ENCODE measurements at places on chromosomes 7 and 10. TPM values are rescaled to one million over a fixed set of nuclear protein-coding genes. Genes with fewer than 3 reads are reported as not detected.

MAGI2 gene
- total RNA-seq = not detected

DNA sequence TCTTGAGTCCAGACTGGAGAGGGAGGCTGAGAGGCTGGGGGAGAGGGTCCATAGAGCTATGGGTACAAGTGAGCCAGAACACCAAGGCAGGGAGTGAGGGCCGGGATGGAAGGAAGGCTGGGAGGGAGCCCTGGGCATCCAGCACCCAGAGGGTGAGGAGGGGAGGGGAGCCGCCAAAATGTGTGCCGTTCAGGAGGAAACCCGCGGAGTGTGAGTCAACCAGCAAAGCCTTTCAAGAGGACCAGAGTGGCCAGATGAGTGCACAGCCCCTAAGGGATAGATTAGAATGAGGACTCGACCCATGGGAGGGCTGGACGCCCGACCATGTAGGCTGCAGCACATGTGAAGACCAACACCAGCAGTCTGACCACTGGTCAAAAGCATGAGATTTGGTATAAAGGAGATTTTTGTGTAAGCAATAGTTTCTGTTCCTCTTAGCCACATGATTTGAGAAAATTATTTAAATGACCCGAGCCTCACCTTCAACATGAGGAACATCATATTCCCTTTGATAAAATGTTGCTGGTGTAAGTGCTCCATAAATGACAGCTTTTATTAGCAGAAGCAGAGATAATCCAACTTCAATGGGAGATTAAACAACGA is 179.7 kb upstream of the GRB10 start:
- no peak for DNase-seq

GHRHR gene
- not detected for total RNA-seq

- DNase-seq = no peak
Measured at GRCh38 chr10:28326516-28327490, 23.9 kb upstream of the MPP7 start.

DNA sequence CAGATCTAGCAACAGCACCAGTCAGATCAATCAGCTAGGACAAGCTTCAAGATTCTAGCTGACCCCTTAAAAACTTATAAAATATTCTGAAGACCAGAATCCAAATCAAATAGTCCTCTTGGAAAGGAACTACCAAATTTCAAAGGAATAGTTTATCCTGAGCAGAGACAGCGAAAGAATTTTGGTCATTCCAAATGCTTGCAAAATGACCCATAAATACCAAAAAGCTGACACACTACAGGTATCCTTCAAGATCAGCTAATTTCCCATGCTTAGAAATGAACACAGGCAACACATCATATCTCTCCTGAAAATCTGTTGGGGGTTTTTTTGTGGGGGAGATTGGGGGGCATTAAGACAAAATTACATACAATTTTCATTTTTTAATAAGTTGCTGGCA is 78.8 kb downstream of the PDSS1 start:
- DNase-seq = no peak

DNA sequence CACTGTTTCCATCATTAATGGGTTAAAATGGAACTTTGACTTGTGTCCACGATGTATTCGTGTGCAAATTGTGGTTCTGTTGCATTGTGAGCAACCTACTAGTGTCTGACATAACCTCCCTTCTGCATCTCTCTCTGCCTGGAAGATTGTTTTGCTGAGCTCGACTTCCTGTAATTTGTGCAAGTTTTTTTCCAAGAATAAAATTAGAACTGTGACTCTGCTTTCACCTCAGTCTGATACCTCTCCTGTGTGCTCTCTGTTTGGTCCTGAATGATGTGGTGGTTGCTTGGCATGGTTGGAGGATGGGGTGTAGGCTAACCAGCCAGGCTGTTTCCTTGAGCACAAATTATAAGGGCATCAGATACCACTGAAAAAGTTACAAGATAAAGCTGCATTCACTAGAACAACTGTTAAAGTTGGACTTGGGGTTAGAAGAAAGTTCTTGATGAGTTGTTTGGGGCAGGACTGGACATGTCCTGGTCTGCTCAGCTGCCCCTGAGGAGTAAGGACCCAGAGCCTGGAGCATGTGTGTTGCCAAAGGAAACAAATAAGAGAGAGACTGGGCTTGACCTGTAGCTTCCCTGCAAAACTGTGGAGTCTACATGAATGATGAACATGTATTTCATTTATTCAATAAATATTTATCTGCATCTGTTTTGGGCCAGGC is 1.9 kb upstream of the VOPP1 start:
- DNase-seq = peak; percentile 33

- DNase-seq = no peak
Measured at GRCh38 chr10:72375173-72375572, 20.5 kb upstream of the DNAJB12 start.

CHRM2 gene
- total RNA-seq = not detected

- no peak for DNase-seq
Measured at GRCh38 chr10:112649006-112649821, 202.2 kb downstream of the VTI1A start.

DNA sequence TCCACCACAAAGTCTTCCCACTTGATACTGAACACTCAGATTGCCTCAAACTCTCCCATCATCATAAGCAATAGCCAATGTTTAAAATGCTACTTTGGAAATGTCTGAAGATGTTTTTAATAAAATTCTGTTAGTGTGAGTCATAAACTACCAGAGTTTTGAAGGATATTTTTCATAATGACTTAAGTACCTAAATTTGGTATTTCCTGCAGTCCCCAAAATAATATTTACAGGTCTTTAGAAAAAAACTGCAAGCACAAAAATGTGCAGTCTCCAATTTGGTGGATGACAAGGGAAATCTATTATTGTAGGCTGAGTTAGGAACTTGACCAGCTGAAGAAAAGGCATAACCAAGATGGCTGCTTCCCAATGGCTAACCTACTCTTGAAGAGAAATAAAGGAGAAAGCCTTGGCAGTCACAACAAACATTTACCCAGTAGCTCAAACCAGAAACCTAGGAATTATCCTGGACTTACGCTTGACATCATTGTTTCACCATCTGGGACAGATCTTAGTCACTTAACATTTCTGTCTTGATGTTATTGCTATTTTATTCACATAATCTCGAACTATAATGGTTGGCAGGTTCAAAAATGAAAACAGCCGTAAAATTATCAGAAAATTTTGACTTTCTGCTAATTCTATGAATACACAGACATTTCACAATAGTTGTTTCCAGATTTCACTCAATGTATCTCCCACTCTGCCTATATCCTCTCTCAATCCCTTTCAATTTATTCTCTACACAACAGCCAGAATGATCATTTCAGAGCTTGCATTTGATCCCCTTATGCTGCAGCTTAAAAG is 111.2 kb upstream of the STEAP1B start:
- DNase-seq = no peak

DNA sequence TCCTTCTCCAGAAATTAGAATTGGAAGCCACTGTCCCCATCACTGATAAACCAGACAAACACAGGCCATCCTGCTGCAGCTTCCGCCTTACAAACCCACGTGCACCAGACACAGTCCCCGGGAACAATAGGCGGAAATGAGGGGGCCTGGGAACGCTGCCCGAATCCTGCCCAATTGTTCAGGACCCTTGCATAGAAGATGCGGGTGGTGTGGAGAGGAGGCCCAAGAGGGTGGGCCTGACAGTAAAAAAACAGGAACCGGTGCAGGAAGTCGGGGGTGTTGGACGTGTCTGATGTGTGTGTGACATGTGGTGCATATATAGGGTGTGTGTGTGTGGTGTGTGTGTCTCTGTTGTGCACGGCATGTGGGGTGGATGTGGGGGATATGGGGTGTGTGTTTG is 26.5 kb upstream of the CHST15 start:
- DNase-seq = no peak

DNA sequence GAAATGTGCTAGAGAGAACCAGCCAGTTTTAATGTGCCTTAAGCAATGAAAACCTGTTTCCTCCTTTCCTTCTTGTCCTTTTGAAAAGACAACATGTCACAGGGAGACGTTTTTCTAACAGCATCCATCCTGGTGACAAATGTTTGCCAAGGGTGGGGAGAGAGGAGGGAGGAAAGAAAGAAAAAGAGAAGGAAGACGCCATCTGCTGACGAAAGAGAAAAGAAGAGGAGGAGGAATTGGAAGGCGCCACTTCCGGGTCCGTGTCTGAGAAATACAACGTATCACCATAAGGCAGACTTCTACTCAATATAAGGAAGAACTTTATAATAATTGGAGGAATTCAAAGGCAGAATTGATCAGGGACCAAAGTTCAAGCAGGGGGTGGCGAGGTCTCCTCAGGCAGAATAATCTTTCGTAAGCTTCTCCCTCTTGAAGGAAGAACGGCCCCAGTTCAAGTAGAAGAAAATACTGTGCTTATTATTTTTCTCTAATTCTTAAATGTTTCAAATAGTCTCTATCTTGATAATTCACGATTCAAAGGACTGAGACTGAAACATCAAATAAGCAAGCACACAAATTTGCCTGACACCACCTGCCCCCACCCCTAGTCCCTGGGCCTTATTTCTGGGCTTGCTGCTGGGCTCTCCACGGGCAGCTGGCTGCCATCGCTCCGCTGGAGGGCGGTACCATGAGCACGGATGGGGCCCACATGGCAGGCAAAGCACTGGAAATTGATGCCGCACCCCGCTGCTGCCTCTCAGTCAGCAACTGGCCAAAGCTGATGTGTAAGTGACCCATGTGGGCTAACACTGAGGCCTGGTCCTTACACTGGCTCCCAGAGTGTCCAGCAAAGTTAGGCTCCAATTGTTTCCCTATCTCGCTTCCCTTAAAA is 273.7 kb upstream of the KLF14 start:
- DNase-seq = peak; percentile 82
